ENCODE measurements at places on chromosomes 11 and 22.

GRCh38 chr11:112042161-112042960 lies 17.2 kb downstream of the DLAT start:
- no peak for DNase-seq

GRCh38 chr11:123474994-123475393 lies 44.9 kb downstream of the GRAMD1B start:
- DNase-seq: no peak

- no peak for DNase-seq
Measured at GRCh38 chr22:47287516-47287915, 525.1 kb downstream of the TBC1D22A start.

- no peak for DNase-seq
Measured at GRCh38 chr22:21728270-21728669, 7.3 kb downstream of the YPEL1 start.

DNA sequence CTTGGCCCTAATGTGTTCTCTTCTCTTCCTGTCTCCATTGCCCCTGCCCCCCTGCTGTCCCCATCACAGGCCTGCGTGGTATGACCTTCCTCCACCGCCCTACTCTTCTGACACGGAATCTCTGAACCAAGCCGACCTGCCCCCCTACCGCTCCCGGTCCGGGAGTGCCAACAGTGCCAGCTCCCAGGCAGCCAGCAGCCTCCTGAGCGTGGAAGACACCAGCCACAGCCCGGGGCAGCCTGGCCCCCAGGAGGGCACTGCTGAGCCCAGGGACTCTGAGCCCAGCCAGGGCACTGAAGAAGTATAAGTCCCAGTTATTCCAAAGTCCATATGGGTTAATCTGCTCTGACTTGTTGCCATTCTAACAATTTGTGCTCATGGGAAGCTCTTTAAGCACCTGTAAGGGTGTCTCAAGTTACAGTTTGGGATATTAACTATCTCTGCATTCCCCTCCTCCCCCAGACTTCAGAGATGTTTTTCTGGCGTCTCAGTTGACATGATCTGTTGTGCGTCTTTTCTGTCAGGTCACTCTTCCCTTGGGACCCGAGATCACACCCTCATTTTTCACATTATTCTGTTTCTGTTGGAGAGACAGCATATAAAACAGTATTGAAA lies 60.0 kb downstream of the COMMD9 start:
- DNase-seq: no peak

DNA sequence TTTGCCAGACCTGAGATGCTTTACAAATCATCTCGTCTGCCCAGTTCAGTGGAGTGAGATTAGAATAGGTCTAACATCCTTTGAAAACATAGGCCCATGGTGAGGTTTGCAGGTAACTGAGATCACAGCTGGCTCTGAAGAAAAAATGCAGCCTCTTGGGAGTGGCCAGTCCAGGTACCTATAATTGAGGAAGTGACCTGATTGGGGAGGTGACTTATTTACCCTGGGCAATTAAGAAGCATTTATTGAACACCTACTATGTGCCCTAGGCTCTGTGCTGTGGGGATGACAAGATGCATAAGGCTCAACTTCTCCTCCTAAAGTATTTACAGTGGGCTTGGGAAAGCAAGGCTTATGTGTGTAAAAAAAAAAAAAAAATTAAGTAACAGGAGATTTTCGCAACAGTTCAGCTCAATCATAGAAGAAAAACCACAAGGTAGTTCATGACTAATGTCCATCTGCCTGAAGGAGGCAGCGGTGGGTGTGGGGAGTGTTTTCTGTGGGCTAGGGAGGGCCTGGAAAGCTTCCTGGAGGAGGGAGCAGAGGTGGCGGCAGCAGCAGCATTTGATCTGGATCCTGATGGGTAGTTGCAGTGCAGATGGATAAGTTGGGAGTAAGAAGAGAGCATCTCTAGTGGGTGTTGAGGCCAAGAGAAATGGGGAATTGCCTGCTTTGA lies 16.1 kb downstream of the MICAL2 start:
- no peak for DNase-seq

DNA sequence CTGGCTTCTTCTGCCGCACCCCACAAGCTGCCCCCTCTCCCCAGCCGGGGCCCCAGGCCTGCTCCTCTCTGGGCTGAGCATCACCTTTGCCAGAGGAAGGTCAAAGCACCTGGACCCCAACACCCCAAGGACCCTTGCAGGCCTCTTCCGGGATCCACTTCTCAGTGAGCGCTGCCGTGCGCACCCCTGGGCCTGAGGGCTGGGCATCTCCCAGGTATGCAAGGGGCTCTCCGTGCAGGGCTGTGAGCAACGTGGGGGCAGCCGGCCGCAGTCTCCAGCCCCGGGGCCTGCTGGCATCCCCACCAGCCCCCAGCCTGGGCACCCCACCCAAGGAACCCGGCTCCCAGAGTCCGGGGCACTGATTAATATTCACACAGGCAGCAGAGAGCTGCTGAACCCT lies 64.0 kb downstream of the BRD1 start:
- no peak for DNase-seq

GRCh38 chr22:23913306-23913660 lies 19.1 kb downstream of the MIF start:
- no peak for DNase-seq

GRCh38 chr11:123301696-123302400 lies 106.8 kb upstream of the CLMP start:
- peak; percentile 36 for DNase-seq

GRCh38 chr11:47628026-47628425 lies 14.3 kb downstream of the MTCH2 start:
- DNase-seq: no peak

DNA sequence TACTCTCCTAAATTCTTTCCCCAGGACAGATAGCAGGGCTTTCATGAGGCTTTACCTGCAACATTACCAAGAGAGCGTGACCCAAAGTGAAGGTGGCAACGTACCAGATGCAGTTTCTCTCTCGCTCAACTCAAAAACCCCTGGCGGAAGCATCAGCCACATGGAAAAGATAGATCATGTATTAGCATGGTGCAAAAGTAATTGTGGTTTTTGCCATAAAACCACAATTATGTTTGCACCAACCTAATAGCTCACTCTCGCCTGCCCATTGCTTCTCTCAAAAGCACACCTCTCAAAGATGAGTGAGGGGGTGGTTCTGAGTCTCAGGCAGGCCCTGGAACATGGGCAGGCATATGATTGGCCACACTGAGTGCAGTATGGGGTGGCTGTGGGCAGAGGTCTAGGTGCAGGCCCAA lies 7.0 kb downstream of the MS4A6A start:
- no peak for DNase-seq

DNA sequence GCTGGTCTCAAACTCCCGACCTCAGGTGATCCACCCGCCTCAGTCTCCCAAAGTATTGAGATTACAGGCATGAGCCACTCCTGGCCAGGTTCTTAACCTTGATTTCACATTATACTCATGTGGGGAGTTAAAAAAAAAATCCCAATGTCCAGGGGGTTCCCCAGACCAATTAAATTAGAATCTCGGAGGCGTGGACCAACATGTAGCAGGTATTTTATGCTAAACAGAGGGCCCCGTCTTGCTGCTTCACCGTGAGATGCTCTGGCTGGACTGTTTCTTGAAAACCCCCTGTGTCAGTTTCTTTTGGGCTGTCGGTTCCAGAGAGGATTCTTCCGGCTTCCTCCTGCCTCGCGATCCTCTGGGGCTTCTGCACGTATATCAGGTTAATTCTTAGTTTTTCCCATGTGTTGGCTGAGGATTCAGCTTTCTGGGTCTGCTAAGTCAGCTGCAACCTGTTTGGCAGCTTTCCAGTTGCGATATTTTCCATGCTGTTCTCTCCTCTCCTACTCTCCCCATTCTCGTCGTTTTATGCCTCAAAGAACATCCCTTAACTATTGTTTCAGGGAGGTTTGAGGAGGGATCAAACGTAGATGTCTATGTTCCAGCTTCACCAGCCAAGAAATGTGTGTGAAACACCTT lies 50.6 kb upstream of the ACCSL start:
- no peak for DNase-seq

GRCh38 chr22:16949561-16949960 lies 58.5 kb downstream of the GAB4 start:
- no peak for DNase-seq

- DNase-seq: no peak
Measured at GRCh38 chr11:102476812-102477211, 24.2 kb upstream of the TMEM123 start.

Measured in C1 segment of cervical spinal cord (tissue), 14 donors.